ENCODE measurements at places on chromosomes 13 and 19.

DNA sequence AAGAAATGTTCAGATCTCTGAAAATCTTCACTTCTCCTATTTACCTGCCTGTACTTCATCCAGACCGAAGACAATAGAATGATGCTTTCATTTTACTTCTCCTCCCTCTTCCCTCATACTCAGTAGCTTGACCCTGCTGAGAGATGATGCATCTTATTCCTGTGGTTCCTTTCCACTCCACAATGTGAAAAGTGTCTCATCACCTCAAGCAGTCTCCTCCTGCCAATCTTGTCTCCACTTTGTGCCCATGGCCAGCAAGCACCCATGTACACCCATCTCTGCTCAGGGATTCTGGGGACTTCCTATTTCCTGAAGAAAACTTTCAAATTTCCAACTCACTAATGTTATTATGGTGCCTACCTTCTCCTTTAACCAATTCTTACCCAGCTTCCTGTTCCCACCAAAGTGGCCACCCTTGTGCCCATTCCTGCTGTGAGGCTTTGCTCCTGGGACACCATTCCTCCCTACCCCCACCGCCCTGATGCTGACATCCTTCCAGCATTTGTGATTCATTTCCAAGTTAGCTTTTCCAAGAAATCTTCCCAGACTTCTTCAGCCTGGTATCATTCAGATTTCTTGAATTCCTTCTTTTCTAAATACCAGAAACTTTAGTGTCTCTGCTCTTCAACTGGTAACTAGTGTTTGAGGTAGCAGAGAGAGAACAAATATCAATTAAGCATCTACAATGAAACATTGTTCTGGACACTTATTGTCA is 212.5 kb downstream of the POSTN start:
- no peak for DNase-seq

DNA sequence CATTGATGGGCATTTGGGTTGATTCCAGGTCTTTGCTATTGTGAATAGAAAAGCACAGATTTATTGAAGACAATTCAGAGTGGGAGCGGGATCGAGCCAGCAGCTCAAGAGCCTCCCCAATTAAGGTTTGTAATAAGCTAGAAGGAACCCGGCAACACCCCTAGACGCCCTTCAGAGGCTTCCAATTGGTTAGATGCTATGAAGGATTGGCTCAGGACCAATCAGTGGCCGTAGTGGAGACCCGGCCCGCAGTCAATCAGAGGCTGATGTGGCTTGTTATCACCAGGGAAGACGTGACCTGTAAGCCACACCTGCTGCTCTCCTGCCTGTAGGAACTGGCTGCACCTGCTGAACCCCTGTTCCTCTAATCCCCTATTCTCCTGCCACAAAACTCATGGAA is 14.6 kb downstream of the SIGLEC11 start:
- no peak for DNase-seq

DNA sequence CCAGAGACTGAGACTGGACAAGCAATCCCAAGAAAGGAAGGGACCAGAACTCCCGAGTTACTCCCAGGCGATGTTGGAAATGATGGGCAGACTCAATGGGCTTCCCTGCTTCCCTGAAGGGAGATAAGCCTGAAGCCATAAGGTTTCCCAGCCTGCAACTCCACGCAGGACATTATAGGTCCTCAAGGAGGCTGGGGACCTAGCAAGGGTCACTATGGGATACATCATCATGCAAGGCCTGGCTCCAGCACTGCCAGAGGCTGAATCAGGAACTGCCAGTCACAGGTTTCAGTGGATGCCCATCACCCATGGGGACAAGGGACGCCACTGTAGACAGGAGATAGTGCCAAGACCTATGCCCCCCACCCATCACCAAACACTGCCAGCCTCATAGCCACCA is 338.7 kb downstream of the IRS2 start:
- no peak for DNase-seq

DNA sequence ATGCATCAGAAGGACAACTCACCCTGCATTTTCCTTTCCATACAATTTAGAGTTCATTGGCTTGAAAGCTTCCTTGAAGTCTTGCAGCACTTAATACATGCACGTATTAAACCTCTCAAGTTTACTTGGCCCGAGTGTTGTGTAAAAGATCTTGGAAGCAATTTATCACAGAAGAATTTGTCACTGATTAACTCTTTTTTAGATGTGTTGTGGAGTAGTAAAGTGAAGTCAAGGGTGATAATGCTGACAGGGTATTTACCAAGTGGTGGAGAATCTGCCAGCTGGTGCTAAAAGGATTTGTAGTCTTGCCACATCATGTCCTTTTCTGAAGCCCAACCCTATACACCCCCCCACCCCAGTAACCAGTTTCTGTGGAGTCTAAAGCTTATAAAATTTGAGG is 421.0 kb upstream of the MIR17HG start:
- no peak for DNase-seq

DNA sequence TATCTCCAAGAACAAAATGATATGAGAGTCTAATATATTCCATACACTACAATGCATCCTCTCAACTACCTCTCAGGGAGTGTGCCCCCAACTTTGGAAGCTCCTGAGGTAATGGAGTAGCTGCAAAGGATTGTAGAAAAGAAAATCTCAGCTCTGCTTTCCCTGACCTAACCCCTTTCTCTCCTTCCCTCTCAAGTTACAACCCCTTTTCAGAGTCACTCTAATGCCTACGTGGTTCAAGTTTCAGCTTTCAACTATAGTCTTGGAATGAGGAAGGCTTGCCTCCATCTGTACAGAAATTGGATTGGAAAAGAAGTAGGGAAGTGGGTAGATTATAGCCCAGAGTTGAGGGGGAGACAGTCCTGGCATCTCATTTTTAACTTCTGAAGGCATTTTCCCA is 256.0 kb downstream of the PCDH9 start:
- DNase-seq: no peak

- DNase-seq: no peak
Observed at GRCh38 chr13:64347664-64348063, 2882.5 kb downstream of the PCDH9 start.

DNA sequence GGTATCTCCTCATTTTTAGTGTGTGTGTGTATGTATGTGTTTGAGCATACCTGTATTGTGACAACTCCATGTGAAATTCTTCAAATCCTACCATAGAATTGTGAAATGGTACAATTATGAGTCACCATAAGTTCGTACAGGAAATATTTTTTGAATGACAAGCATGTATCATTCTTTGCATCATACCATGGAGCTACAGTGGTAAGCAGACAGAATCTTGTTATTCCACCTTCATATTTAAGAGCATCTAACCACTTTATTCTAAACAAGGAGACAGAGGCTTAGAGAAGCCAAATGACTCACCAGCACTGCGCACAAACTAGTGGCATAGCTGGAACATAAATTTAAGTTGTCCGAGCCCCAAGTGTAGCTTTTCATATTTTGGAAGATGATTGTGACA is 4.5 kb upstream of the EPSTI1 start:
- no peak for DNase-seq

- DNase-seq: no peak
Observed at GRCh38 chr19:3476830-3477229, 3.5 kb downstream of the SMIM24 start.

- DNase-seq: no peak
Observed at GRCh38 chr13:77896977-77897376, 21.7 kb downstream of the EDNRB start.
